AG04449 (cell line): ENCODE measurements at places on chromosomes 5 and 9.

GRCh38 chr5:159641371-159642039 lies 274.8 kb upstream of the ADRA1B start:
- DNase-seq = no peak

DNA sequence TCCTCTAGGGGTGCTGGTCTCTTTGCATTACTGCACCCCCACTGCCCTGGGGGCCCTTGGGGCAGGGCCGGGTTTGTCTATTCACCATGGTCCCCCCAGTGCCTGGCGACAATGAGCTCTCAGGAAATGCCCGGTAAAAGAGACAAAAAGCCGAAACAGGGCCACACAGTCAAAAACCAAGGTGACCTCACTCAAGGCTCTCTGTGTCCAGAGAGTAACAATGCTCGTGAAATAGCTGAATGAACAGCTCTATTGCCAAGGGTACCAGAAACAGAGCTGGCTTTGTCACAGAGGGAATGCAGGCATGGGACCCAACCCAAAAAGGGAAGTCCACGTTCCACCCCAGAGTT lies 16.0 kb downstream of the SH3PXD2B start:
- no peak for DNase-seq

GRCh38 chr5:173815571-173815970 lies 72.6 kb upstream of the CPEB4 start:
- DNase-seq = no peak

GRCh38 chr5:107393851-107394250 lies 276.9 kb downstream of the EFNA5 start:
- no peak for DNase-seq

DNA sequence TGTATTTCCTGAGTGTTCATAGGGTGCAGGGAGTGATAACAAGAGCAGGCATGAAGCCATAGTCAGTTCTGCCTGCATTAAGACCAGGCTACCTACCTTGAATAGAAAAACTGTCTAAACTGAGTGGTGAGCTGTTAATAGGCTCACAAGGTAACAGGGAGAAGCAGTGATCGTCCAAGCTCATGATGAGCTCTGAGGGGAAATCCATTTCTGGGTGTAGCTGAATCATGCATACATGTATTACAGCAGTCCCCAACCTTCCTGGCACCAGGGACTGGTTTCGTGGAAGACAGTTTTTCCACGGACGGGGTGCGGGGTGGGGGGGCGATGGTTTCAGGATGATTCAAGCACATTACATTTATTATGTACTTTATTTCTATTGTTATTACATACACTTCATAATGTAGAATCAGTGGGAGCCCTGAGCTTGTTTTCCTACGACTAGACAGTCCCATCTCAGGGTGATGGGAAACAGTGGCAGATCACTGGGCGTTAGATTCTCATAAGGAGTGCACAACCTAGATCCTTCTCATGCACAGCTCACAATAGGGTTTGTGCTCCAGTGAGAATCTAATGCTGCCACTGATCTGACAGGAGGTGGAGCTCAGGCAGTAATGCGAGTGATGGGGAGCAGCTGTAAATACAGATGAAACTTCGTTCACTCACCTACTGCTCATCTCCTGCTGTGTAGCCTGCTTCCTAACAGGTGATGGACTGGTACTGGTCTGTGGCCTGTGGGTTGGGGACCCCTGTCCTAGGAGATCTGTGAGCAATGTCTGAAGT lies 100.0 kb upstream of the IL6ST start:
- no peak for DNase-seq
